ENCODE measurements at places on chromosomes 12 and 14.

- peak; percentile 77 for DNase-seq
Measured at GRCh38 chr12:62799126-62799736, 135.7 kb downstream of the PPM1H start.

- DNase-seq, result peak; percentile 2
Measured at GRCh38 chr12:46830731-46831334, 5.0 kb upstream of the SLC38A4 start.

- DNase-seq, result no peak
Measured at GRCh38 chr12:108831309-108831991, 25.9 kb downstream of the SSH1 start.

DNA sequence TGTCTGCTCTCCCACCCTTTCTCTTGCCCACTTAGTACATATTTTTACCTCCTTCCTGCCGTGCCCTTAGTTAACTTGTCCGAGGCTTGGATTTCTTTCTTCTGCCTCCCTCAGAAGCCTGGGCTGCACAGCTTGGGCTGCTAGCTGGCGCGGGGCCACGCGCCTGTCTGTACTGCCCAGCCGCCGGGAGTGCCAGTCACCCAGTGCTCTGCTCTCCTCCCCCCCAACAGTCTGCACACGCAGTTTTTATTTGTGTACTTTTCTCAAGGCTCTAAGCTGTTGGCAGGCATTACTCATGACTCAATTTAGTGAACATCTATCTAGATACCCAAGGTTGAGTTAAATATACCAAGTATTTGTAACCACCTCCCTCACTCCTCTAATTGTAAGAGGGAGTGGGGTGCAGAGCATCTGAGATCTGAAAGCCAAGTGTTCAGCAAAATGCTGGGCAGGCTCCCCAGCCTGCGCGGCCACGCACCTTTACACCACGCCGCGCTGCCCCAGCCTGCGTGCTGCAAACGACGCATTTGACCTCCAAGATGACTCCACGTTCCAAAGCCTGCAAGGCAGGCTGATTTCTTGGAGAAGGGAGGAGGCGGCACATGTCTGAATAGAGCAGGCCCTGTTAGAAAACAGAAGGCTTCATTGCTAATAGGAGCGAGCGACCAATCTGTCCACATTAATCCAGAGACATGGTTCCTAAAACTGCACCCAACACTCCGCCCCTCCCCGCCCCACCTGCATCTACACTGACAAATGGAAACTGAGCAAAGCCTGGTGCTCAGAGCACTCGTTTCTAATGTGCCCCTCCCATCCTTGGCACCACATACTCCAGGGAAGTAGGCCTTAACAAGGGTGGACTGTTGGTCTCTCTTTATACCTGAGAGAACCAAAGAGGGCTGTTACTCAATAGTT is 18.2 kb upstream of the CACNA2D4 start:
- no peak for DNase-seq

DNA sequence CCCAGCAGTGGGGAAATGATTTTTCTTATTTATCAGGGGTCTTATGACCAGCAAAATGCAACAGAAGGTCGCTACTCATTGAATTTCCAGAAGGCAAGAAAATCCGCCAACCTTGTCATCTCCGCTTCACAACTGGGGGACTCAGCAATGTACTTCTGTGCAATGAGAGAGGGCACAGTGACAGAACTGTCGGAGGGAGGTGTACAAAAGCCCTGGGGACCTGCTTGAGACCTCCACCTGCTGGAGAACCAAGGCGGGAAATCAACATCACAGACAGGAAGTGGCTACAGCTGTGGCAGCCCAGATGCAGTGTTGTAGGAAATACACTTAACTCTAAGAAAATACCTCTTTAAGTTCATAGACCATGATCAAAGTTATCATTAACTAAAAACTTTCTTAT is 250.9 kb upstream of the OR4E1 start:
- peak; percentile 78 for DNase-seq

DNA sequence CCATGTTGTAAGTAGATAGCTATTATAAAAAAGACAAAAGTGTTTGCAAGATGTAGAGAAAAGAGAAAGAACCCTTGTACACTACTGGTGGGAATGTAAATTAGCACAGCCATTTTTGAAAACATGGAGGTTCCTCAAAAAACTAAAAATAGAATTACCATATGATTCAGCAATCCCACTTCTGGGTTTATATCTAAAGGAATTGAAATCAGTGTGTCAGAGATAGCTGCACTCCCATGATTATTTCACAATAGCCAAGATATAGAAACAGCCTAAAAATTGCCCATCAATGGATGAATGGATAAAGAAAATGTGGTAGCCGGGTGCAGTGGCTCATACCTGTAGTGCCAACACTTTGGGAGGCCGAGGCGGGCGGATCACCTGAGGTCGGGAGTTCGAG is 9.2 kb downstream of the PSMC6 start:
- DNase-seq, result no peak

DNA sequence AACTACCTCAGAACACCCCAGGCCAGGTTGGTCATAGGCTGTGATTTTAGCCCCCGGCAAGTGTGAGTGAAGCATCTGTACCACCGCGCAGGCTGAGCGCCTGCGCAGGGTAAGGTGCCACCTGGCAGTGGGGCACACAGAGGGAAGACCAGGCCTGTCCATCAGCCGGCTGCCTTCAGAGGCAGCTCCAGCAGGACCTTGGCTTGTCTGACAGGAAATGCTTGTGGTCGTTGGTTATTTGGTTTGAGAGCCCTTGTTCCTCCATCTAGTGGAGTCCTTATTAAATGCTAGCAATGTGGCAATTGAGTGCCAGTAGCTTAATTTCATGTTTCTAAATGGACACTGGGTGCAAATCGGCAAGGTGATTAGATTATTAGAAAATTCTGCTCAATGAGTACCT is 27.5 kb downstream of the SLC25A29 start:
- no peak for DNase-seq

GRCh38 chr12:107399046-107399445 is 286.6 kb upstream of the PWP1 start:
- DNase-seq, result no peak

DNA sequence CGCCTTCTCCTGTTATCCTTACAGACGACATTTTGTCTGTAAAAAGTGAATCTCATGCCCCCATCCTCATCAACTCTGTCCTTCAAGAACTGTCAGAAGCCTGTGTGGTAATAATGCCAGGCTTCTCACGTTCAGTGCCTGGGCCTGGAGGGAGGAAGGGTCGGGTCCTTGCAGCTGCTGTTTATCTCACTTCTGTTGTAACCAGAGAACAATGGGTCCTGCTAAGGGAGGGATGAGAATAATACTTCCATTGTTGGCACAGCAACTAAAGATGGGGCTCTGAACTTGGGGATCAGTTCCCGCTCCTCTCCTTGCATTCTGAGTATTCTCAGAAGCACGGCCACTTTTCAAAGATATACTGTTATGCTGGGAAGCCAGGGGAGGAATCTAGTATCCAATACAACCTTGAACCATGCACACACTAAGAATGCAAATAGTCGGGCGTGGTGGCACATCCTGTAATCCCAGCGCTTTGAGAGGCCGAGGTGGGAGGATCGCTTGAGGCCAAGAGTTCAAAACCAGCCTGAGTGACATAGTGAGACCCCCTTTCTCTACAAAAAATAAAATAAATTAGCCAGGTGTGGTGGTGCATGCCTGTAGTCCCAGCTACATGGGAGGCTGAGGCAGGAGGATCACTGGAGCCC is 38.8 kb upstream of the NINJ2 start:
- no peak for DNase-seq

DNA sequence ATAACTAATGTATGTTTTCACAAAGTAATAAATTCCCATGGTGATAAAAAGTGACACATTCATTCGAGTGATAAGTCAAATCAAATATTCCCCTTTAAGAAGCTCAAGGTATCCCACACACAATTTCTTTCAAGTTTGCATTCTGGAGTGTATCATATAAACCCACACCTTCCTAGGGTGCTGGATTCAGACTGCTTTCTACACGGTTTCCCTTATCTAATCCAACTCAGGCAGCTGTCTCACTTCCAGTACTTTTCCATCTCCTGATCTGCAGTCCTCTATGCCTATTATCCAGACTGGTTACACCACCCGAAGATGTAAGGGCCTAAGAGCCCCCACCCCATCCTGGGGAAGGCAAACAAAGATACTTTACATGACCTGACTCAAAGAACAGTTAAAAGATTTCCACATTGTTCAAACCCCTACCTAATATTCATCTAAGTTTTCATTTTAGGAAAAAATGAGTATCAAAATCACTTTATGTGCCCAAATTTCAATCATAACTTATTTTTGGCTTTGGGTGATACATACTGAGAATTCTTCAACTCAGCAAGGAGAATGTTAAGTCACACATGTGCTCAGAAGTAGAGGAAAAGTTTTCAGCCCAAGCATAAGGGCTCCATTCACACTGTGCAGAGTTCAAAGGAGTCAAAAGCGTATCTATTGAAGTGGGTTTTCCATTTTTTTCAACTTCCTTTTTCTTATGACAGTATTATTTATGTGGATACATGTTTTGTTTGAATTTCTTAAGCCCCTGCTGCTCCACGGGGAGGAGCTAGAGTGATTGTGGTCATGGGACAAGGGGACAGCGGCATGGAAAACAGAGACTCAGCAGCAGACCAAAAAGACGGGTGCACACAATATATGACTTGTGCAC is 41.8 kb downstream of the CORO1C start:
- DNase-seq, result peak; percentile 21
